Esophagus muscularis mucosa (tissue), 4 donors: ENCODE measurements at places on chromosomes 1 and 21. TPM values are rescaled to one million over a fixed set of nuclear protein-coding genes. Genes with fewer than 3 reads are reported as not detected.

The BRINP3 gene
- 10.1 TPM for total RNA-seq

The KCNK2 gene
- total RNA-seq: 2.7 TPM

The TSTD1 gene
- total RNA-seq: 46.5 TPM

DNA sequence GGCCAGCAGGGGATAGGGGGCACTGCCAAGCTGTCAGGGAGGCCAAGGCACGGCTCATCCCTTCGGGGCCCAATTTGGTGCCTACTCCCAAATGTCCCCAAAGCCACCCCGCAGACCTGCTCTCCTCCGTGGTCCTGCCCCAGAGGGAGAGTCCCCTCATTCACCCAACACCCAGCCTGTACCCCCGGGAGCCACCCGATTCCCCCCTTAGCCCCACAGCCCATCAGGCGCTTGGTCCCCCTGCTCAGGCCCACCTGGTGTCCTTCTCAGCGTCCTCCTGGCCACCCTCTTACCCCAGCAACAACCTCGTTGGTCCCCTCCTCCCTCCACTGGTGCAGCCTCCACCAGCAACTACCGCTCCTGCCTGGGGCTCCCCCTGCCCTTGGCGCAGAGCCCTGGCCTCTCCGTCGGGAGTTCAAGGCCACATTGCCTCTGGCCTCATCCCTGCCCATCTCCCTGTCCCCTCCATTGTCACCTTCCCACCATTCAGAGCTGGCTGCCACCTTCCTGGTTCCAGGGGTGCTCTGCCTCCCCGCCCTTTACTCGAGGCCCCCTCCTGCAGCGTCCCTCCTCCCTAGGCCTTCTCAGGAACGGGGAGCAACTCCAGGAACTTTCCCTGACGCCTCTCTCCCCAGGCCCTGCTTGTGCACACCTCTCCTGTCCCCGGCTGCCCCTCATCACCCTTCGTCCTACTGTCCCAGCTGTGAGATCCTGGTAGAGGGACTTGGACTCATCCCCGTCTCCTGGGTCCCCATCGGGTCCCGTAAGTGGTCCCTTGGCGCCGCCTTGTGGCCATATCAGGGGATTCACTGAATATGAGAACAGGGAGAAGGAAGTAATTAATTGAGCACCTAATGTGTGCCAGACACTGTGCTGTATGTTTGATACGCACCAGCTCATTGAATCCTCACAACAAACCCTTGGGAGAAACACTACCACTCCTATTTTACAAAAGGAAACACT is 73.9 kb downstream of the RAP1GAP start:
- no peak overlapping the region for H3K4me3 ChIP-seq
- no peaks in the 10 kb centered on the region for H3K4me1 ChIP-seq
- no peak overlapping the region for H3K27ac ChIP-seq
- no peak for DNase-seq
- H3K36me3 ChIP-seq: no peaks in the 10 kb centered on the region

The C1orf226 gene
- 18.9 TPM for total RNA-seq

DNA sequence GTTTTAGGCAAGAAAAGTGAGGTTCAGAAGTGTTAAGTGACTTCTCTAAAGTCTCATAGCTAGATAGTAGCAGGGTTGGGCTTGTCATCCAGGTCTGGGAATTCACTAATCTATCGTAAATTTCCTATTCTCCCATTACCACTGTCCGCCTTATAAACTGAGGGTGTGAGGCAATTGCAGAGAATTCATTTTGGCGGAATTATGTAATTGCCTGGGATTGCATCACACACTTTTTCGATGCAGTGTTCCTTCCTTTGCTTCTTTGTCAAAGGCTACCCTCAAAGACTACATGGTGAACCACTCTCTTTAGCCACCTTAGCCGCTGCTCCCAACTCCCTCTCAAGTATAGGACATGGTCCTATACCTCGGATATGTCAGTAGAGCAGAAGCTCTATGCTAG is 19.1 kb downstream of the SELP start:
- H3K36me3 ChIP-seq: no peaks in the 10 kb centered on the region
- no peak for DNase-seq
- H3K4me1 ChIP-seq: peaks cover 5% of the 10 kb centered on the region
- H3K27me3 ChIP-seq: no peaks in the 10 kb centered on the region

The HLX gene
- total RNA-seq: 16.3 TPM

- DNase-seq: peak; percentile 62
- H3K27ac ChIP-seq: no peak overlapping the region
- no peaks in the 10 kb centered on the region for H3K4me1 ChIP-seq
- no peaks in the 10 kb centered on the region for H3K36me3 ChIP-seq
- H3K4me3 ChIP-seq: no peak overlapping the region
Measured at GRCh38 chr1:209249280-209249670, 334.2 kb upstream of the CAMK1G start.

DNA sequence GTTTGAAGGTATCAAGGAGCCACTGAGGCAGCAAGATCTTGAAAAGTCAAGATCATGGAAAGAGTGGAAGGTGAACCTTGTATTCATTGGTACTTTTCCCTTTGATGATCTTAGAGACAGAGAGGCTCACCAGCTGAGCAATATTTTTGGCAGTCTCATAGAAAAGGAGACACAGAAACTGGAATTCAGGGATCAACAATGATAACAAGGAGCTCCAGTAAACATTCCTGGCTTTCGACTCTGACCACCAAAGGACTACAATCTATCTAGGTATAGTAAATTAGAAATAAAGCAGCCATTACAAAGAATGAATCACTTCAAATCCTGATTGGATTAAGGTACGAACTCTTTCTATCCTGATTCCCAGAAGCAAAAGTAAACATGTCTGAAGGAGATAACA is 615.4 kb downstream of the KIF26B start:
- H3K4me3 ChIP-seq: no peak overlapping the region
- DNase-seq: no peak
- peaks cover 19% of the 10 kb centered on the region for H3K4me1 ChIP-seq
- no peaks in the 10 kb centered on the region for H3K27me3 ChIP-seq
- no peaks in the 10 kb centered on the region for H3K36me3 ChIP-seq

The EPS8L3 gene
- total RNA-seq: 0.52 TPM

DNA sequence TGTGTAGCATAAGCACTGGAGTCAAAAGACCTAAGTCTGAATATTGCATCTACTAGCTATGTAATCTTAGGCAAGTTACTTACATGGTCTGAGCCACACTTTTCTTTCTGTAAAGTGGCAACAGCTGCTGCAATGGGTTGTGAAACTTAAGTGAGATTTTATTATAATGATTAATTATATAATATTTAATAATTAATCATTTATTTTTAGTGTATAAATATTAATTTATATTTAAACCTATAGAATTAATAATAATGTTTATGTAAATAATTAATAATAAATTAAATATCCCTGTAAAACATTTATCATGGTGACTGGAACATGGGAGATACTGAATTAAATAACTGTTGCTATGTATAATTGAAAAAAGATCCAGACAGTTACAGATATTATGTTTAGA is 180.3 kb downstream of the LRRC40 start:
- no peaks in the 10 kb centered on the region for H3K36me3 ChIP-seq
- H3K27me3 ChIP-seq: no peaks in the 10 kb centered on the region
- H3K27ac ChIP-seq: no peak overlapping the region
- no peak for DNase-seq
- no peak overlapping the region for H3K4me3 ChIP-seq
- no peaks in the 10 kb centered on the region for H3K4me1 ChIP-seq

GRCh38 chr1:41503538-41504113 is 19.1 kb upstream of the EDN2 start:
- H3K36me3 ChIP-seq: no peaks in the 10 kb centered on the region
- no peak overlapping the region for H3K4me3 ChIP-seq
- H3K4me1 ChIP-seq: peaks cover 40% of the 10 kb centered on the region
- DNase-seq: no peak
- H3K27me3 ChIP-seq: no peaks in the 10 kb centered on the region

DNA sequence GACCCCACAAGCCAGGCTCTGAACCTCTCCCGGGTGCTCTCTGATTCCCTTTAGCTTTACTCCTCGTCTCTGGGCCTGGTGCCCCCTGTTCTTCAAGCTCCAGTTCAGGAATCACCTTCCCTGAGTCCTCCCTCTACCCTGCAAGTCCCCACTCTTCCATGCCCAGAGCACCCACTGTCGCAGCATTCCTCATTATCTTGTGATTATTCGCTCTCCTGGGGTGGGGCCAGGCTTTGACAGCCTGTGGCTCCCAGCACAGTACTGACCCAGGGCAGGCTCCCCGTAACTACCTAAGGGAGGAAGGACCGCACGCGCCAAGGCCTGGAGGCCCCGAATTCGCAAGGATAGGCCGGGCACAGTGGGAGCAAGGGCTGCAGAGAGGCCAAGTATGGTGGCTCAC is 734 bp upstream of the C1orf210 start:
- H3K27me3 ChIP-seq: peaks cover 10% of the 10 kb centered on the region
- no peaks in the 10 kb centered on the region for H3K4me1 ChIP-seq
- H3K27ac ChIP-seq: no peak overlapping the region

The SPRR4 gene
- not detected for total RNA-seq

- H3K36me3 ChIP-seq: peaks cover 11% of the 10 kb centered on the region
- peaks cover 47% of the 10 kb centered on the region for H3K4me1 ChIP-seq
- H3K4me3 ChIP-seq: no peak overlapping the region
- DNase-seq: no peak
- no peaks in the 10 kb centered on the region for H3K27me3 ChIP-seq
Measured at GRCh38 chr1:203799157-203799556, 3.7 kb downstream of the ZBED6 start.

The TNN gene
- total RNA-seq: 0.45 TPM

- no peak overlapping the region for H3K4me3 ChIP-seq
- H3K36me3 ChIP-seq: no peaks in the 10 kb centered on the region
- H3K27me3 ChIP-seq: no peaks in the 10 kb centered on the region
- H3K27ac ChIP-seq: no peak overlapping the region
- H3K4me1 ChIP-seq: no peaks in the 10 kb centered on the region
- no peak for DNase-seq
Measured at GRCh38 chr1:241582921-241583321, 50.7 kb downstream of the KMO start.

The CCSAP gene
- total RNA-seq: 5.1 TPM

DNA sequence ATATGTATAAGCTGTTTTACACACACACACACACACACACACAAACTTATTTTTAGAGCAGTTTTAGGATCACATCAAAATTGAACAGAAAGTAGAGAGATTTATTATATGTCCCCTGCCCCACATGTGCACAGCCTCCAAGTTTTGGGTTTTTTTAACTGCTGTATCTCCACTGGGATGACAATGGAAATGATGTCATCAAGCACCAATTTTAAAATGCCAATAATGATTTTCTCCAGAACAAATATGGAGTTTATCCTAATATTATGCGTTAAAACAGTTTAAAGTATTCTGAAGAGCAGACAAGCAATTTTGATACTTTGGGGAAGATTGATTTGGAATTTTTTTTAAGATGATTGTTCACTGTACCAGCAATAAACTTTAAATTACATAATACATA is 56.7 kb downstream of the GFI1 start:
- H3K4me1 ChIP-seq: no peaks in the 10 kb centered on the region
- no peaks in the 10 kb centered on the region for H3K36me3 ChIP-seq
- no peak overlapping the region for H3K27ac ChIP-seq
- H3K4me3 ChIP-seq: no peak overlapping the region

The RIMKLA gene
- total RNA-seq: 2.5 TPM
